ENCODE measurements at places on chromosomes 11 and 22.

- peak; percentile 31 for DNase-seq
Observed at GRCh38 chr11:65488273-65489034, 10.4 kb upstream of the MALAT1 start.

DNA sequence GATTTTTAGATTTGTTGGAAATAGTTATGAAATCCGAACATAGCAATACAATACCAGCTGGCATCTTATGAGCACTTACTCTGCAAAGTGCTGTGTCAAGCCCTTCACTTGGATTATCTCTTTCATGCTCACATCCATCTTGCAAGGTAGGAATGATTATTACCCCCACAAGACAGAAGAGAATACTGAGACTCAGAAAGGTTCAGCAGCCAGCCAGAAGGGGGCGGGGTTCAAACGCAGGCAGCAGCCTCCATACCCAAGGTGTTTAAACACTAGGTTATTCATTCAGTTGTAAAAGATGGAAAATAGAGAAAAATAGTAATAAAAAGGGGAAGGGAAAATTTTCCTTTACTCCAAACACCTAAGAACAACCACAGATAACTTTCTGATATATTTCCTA is 158.5 kb downstream of the CCDC34 start:
- DNase-seq, result no peak

DNA sequence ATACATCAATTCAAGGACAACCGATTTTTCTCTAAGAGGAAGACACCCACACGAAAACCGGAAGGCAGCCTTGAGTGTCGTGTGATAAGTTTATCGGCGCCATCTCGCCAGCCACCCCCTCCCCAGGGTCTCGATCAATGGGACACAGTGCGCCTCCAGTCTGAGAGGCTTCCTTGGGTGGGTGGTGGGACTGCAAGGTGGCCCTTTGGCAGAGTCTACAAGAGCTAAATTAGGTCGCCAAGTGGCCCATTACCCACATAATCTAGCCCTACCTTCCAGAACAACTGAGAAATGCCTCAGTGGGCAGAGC is 64.0 kb downstream of the CD6 start:
- no peak for DNase-seq

GRCh38 chr22:45599836-45600577 is 71.6 kb upstream of the ATXN10 start:
- no peak for DNase-seq

- DNase-seq, result no peak
Observed at GRCh38 chr22:49882519-49883293, 29.1 kb downstream of the ZBED4 start.

GRCh38 chr11:74571062-74571399 is 21.4 kb upstream of the POLD3 start:
- DNase-seq, result no peak

GRCh38 chr11:71176812-71177211 is 75.6 kb downstream of the SHANK2 start:
- DNase-seq, result no peak

DNA sequence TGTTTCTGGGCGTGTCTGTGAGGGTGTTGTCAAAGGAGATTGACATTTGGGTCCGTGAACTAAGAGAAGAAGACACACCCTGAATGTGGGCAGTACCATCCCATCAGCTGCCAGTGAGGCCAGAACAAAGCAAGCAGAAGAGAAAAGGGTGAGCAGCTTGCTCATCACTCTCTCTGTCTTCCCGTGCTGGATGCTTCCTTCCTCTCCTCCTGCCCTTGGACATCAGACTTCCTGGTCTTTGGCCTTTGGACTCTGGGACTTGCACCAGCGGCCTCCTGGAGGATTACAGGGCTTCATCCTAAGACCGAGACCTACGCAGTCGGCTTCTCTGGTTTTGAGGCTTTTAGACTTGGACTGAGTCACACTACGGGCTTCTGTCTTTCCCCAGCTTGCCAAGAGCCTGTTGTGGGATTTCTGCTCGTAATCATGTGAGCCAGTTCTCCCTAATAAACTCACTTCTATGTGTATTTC is 18.8 kb downstream of the APOL2 start:
- no peak for DNase-seq

DNA sequence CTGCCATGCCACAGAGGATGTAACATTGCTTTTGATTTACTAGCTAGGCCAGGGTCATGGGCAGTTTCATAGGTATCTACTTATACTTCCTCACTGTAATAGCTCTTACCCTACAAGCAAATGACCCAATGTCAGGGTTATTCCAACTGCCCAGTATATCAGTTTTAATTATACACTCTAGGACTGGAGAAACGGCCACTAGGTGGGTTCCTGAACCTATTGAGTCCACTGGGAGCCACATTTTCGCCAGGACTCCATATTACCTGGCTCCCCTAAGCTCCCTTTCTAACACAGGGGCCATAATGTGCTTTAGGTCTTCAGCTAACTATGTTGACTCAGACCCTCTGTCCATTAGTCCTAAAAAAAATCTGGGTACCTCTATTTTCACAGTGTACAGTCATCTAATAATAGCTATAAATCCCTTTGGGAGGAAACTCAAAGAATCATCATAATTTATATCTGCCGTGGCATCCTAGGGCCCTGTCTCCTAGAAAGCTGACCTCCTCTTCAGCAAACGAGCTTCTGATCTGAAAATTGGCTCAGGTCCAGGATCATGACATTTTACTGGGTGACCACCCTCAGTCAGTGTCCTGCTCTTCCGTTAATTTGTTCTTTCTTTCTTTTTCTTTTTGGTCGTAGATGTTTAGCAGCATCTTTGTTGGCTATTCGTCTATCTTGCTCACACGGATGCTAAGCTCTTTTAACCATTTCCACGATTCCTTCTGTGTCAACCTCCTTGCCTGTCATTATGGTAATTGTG is 244.3 kb downstream of the FAM76B start:
- no peak for DNase-seq

- peak; percentile 12 for DNase-seq
Observed at GRCh38 chr11:118353084-118353710, 6.2 kb upstream of the UBE4A start.

DNA sequence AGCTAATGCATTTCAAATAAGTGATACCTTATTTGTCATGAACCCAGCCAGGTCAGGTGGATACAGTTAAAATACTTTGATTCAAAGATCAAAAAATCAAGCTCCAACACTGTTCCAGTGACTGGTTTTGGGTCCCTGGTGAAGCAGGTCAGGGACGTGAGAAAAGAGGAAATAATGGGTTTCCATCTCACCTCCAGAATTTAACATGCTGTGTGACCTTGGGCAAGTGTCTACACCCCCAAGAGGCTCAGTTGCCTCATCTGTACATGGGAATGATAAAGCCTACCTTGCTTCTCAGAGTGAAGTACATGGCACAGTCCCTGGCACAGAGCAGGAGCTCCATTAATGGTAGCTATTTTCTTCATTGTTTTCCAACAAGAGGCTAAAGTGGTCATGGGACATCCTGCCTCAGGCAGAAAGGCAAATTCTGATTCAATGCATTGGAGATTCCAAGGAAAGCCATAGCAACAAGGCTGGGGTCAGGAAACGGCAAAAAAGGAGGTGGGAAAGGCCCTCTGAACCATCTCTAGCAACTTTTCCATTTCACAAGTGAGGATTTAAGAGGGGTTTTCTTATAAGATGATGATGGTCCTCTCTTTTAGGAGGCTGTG is 108.5 kb downstream of the CSNK2A3 start:
- DNase-seq, result no peak

DNA sequence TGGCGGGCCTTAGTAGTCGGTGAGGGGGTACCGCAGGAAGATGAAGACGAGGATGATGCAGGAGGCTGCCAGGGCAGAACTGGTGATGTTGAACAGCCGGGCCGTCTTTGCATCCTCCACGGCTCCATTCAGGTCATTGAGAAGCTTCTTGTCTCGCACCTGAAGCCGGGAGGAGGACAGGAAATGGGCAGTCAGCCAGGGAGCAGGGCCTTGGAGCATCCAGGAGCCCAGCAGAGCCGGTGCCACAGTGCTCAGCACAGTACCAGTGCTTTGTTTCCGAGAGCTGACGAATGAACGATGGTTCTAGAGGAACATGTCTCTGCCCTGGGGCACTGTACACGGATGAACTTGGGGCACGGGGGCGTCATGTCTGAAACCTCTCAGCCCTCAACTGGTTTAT is 15.1 kb downstream of the IFITM10 start:
- no peak for DNase-seq

DNA sequence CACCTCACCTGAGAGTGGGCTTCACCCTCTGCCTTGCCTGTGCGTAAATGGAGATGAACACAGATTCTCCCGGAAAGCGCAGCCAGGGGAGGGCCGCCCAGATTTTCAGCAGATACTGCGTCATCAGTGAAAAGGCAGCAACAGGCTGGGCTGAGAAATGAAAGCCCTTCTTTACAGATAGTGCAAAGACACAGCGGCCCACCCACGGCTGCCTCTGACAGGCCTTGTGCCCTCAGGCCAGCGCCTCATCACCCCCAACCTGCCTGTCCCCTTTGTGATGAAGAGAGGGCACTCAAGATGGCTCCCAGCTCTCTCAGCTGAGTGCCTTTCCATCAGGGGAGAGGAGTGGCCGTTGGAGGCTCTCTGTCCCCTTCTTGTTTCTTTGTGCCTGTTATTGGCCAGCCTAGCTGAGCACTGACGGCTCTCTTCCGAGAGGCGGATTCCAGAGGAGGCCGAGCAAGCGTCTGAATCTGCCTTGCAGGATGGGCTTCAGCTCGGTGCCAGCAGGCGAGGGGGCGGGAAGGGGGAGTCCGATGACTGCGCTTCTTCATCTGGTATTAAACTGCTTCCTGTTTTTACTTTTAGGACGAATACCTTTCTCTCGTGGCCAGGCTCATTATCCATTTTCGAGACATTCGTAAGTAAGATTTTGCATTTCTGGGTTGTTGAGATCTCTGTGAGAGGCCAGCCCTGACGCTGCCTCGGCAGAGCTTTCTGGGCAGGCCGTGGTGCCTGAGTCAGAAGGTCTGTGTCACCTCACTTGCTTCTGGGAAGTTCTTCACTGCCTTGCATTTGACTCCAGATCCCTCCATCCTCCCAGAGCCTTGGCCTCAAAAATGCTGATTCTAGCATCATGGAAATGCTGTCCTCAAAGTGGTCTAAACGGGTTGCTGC is 43.7 kb downstream of the MED15 start:
- peak; percentile 66 for DNase-seq

- DNase-seq, result peak; percentile 11
Observed at GRCh38 chr11:104705490-104706190, 192.6 kb downstream of the CASP12 start.

- DNase-seq, result no peak
Observed at GRCh38 chr11:1237128-1237580, 14.3 kb downstream of the MUC5B start.

DNA sequence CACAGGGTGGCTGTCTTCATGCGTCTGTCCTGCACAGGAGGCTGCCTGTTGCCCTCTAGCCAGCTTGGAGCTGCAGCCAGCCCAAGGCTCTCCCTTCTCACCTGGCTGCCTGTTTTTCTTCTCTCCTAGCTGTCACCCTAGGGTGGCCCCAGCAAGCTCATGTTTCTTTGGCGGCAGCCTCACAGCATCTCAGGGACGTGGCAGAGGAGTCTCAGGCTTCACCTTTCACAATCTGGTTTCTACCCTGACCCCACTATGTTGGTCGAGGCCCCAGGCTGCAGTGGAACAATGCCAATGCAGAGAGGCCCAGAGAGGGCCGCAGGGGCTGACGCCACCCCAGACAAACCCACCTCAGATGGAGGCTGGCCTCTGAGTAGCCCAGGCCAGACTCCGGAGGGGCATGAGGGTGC is 2.5 kb upstream of the CLDN5 start:
- DNase-seq, result no peak

DNA sequence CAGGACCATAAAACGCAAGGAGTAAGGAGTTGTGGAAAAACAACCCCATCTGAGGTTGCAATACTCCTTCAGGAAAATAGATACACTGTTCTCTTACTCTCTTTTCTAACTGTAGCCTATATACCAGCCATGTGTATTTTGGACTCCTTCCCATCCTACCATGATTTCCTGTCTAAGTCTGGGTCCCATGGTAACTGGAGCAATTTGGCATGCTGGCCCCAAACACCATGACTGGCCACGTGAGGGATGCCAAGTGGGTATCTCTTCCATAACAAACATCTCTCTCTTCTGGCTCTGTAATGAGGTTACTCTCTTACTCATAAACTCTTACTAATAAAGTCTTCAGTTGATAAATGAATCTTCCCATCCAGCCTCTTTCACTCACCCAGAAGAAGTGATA is 26.5 kb downstream of the ABTB2 start:
- no peak for DNase-seq

DNA sequence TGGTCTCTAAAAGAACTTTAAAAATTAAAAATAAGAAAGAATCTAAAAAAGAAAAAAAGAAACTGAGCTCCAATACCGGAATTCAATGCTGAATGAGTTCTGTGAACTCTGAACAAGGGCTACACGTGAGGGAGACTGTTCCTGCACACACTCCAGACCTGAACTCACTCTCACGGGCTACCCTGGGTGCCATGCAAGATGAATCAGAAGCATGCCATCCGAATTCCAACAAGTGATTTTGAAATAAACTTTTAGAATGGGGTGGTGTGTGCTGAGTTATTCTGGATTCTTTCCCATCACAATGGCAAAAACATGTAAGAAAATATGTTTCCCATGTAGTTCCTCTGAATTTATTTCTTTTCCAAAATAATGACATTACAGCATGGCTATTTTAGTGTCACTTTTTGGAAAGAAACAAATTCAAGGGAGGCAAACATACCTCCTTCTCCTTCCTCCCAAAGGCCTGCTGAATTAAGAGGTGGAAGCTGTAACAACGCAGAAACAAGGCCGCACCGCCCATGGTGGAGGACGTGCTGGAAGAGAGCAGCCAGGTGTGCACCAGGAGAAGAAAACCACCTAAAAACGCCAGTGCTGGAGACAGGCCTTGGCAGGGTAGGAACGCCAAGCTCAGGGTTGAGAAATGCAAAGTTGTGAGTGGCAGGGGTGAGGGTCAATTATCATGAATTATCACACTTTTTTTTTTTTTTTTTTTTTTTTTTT is 63.2 kb upstream of the ARFGAP3 start:
- no peak for DNase-seq

DNA sequence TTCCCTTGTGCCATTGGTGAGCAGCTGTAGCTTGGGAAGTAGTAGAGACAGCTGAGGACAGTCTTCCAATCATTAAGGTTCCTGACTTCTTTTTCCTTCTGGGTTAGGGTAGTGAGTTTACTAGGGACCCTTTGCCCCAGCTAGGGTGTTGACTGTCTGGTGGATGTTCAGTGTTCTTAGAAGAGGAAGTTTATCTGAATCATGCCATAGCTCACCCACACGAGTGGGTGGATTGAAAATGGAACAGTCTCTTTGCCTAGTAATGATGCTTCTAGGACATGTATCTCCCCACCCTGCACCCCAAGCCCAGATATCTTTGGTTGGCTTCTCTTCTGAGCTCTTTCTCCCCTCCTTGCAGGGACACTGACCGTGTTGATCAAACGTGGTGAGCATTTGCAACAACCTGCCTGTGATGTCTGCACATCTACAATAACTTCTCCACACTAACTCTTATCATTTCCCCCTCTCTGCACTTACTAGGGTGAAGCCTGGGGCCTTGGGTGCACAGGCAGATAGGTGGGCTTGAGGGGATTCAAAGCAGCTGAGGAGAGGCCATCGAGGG is 57.1 kb upstream of the HORMAD2 start:
- no peak for DNase-seq

- DNase-seq, result no peak
Observed at GRCh38 chr11:3942956-3943497, 87.6 kb downstream of the STIM1 start.
